ENCODE measurements at places on chromosomes 4 and X.

- no peak for DNase-seq
These were observed 11.7 kb downstream of the COQ2 start for GRCh38 chr4:83272900-83273299.

DNA sequence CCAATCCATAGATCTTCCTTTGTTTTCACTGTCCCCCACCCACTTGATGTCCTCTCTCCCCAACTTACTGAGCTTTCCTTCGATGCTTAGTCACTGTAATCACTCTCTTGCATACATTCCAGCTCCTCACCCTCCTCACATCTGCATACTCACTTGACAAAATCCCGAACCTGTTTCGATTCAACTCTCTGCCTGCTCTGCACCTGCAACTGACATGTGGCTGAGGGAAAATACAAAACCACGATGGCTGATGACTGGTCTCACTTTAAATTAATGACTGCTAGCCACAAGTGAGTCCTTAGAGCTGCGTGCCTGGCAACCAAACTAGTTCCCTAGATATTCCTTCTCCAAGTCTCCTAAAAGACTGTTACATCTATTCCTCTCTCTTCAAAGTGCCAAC, 70.4 kb upstream of the FHL1 start:
- no peak for DNase-seq

DNA sequence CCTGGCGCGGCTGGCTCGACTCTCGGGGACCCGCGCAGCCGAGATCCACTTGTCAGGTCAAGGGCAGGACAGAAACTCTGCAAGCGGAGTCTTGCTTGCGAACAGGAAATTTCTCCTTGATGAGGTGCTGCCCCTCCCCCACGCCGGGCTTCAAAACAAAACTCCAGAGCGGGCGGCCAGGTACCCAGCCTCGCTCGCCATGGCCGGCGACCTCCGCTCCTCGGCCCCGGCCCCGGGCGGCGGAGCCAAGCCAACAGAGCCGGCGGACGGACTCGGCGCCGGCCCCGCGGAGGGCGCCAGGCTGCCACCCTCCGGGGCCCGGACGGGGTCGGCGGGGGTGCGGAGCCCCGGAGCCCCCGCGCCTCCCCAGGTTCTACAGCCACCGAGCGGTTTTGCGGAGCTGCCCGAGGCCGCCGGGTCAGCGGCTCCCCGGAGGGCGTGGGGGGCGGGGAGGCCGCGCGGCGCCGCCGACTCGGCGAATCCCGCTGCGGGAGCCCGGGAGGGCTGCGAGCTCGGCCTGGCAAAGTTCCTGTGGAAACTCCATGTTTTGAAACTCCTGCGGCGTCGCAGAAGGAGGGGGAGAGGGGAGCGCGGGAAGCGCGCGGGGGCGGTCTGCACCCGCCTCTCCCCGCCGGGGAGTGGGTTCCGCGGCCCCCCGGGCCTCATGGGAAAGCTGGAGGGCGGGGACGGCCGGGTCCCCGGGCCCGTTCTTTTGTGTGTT, 11.7 kb upstream of the BCOR start:
- DNase-seq = no peak

DNA sequence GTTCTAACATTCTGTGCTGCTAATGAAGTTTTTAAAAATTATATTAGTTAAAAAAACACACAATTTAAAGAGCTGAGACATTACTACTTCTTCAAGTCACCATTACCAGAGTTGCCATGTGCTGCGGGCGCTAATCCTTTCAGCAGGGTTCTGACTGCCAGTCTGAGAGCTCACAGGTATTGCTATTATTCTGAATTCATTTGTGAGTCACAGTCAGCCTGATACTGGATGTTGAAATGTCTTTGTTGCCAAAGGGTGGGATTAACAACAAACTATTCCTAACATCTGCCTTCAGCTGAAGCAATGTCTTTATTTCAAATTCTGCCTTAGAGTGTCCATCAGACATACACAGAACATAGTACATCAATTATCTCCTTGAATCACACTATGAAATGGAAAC, 197.1 kb upstream of the FGF13 start:
- DNase-seq = no peak
